IMR-90 (cell line): ENCODE measurements at places on chromosomes 2 and 18. TPM values are rescaled to one million over a fixed set of nuclear protein-coding genes. Genes with fewer than 3 reads are reported as not detected.

- peak; percentile 93 for DNase-seq
- H3K4me1 ChIP-seq: peaks cover 9% of the 10 kb centered on the region
- H3K4me3 ChIP-seq: no peak overlapping the region
- peak overlapping the region; percentile 37; the same call in 1 of the 2 replicates for H3K27ac ChIP-seq
- H3K27me3 ChIP-seq: no peaks in the 10 kb centered on the region
Observed at GRCh38 chr2:188788621-188789020, 185.6 kb upstream of the COL3A1 start.

Gene STON1
- total RNA-seq: 5.7 and 6.9 TPM in 2 replicates

GRCh38 chr18:77600674-77601073 is 351.0 kb downstream of the GALR1 start:
- no peak overlapping the region for H3K27ac ChIP-seq
- no peak for DNase-seq
- H3K27me3 ChIP-seq: no peaks in the 10 kb centered on the region
- H3K4me1 ChIP-seq: no peaks in the 10 kb centered on the region
- no peaks in the 10 kb centered on the region for H3K36me3 ChIP-seq

Gene CENPA
- 7.7 and 10.0 TPM in 2 replicates for total RNA-seq

- no peak overlapping the region for H3K27ac ChIP-seq
- no peaks in the 10 kb centered on the region for H3K27me3 ChIP-seq
- peak; percentile 58 for DNase-seq
- no peaks in the 10 kb centered on the region for H3K36me3 ChIP-seq
- no peak overlapping the region for H3K4me3 ChIP-seq
Observed at GRCh38 chr2:175030380-175031271, 25.4 kb upstream of the CHN1 start.

DNA sequence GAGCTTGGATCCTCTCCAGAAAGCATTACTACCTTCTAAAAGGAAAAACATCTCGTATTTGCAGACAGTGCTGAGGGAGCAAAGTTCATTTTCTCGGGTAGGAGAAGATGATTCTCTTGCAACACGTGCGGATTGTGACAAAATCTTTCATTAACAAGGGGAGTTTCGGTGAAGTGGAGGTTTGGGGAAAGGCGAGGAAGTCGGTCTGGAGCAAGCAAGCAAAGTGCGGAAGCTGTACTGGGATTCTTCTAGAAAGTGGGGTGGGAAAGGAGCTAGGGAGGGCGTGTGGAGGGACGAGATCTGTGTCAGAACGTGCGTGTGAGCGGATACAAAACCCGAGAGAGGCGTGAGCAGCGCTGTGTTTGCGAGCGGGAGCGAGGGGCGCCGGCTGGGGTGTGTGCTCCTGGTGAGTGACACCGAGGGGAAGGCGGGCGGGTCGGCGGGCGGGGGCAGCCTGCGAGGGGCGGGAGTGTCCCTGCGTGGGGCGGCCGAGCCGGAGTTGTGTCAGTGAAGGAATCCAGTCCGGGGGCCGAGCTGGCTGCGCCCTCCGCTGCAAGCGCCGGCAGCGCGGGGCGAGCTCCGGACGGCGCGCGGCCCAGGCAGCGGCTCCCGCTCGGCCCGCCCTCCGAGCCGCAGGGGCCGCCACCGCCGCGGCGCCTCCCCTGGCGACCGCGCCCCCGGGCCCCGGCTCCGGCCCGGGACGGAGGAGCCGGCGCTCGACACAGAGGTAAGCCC is at the start of gene SPATS2L:
TSS of gene SPATS2L (plus strand) at position 498 of the 735 bp plus-strand sequence. CDS start 82,552 bp downstream, outside the sequence.
- peak within 1 kb of the TSS; percentile 53 for H3K4me3 ChIP-seq
- no peaks in the 10 kb centered on the region for H3K36me3 ChIP-seq
- peak; percentile 86 for DNase-seq
- H3K4me1 ChIP-seq: peaks cover 16% of the 10 kb centered on the region; the same call in 1 of the 2 replicates

- no peak overlapping the region for H3K27ac ChIP-seq
- no peak overlapping the region for H3K4me3 ChIP-seq
- H3K27me3 ChIP-seq: no peaks in the 10 kb centered on the region; the same call in 1 of the 2 replicates
- no peak for DNase-seq
Observed at GRCh38 chr2:170505631-170506275, 209.4 kb upstream of the SP5 start.

DNA sequence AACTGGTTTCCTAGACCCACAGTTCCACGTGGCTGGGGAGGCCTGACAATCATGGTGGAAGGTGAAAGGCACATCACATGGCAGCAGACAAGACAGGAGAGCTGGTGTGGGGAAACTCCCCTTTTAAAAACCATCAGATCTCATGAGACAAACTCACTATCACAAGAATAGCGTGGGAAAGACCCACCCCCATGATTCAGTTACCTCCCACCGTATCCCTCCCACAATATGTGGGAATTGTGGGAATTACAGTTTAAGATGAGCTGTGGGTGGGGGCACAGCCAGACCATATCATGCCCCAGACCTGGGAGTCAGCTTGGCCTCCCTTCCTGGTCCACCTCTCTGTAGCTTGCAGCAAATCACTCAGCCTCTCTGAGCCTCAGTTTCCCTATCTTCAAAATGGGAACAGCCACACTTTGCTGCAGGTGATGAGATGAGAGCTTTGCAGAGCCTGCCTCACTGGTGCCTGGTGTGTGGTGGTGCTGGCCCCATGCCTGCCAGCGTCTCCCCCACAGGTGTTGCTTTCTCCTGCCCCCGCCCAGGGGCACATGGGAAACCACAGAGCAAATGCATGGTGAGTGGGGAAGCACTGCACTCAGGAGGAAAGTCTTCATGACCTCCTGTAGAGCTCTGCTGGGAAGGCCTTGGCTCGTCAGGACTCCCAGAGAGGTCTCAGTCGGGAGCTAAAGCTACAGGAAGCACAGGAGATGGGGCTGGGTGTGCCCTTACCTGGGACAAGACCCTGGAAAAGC is 31.1 kb downstream of the GREB1 start:
- no peak for DNase-seq
- H3K36me3 ChIP-seq: no peaks in the 10 kb centered on the region
- peaks cover 18% of the 10 kb centered on the region for H3K27me3 ChIP-seq
- no peak overlapping the region for H3K4me3 ChIP-seq

DNA sequence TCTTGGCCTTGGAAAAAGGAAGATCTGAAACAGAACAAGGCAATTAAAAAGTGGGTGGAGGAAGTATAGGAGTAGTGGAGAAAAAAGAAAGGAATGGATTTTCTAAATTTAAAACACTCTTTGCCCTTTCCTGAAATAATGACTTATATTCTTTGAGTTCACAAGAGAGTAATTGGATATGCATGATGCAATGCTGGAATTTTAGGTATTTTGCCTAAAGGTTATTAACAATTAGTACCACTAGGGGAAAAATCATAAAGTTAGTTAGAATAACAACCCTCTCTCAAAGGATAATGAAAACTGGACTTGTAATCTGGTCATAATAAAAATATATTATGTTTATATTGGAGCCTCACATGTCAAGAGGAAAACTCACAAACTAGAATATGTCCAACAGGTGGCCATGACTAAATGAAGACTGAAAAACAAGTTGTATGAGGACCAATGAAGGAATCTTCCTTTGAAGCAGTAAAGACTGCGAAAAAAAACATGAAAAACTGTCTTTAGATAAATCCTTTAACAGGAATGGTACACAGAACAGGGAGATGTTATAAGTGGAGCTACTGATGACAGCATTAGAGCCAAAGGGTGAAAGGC is 281.8 kb downstream of the NCKAP5 start:
- peak overlapping the region; percentile 97 for H3K27ac ChIP-seq
- peaks cover 22% of the 10 kb centered on the region for H3K4me1 ChIP-seq
- no peak overlapping the region for H3K4me3 ChIP-seq
- H3K27me3 ChIP-seq: no peaks in the 10 kb centered on the region

DNA sequence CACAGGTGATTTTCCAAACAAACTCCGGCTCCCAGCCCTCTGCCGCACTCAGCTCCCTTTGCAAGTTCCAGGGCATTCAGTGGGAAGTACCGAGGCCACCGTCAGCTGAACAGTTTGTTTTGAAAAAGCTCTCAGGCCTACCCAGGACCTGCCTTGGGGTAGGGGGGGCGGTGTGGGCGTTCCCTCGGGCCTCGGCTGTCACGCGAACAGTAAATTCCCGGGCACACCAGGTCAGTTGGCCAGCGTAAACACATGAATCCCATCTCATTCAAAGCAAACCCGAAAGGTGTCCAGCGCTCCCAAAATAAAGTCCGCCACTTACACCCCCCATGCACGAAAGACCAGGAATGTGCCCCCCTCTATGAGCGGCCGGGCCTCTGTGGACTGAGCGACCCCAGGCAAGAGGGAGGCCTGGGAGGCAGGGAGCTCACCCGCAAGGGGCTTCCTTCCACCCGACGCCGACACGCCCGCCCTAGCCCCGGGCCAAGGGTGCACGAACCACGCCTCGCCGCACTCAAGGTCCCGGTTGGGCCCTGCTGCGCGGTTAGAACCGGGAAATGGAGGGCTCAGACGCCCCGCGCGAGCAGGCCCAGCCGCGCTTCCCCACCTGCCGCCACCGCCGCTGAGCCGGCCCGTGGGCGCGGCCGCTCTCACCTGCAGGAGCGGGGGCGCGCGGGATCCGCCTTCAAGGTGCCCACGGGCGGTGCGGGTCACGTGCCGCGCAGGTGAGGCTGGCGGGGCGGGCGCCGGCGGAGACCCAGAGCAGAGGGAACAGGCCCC is at the start of gene WDSUB1:
TSS of gene WDSUB1 (minus strand) at position 775 of the 780 bp plus-strand sequence. CDS start 3,634 bp downstream, outside the sequence.
- peak; percentile 71 for DNase-seq
- peaks cover 4% of the 10 kb centered on the region; the same call in 1 of the 2 replicates for H3K36me3 ChIP-seq
- H3K27ac ChIP-seq: peak within 1 kb of the TSS; percentile 92
- peak within 1 kb of the TSS; percentile 59 for H3K4me3 ChIP-seq
- H3K4me1 ChIP-seq: peaks cover 5% of the 10 kb centered on the region

Gene CHRNG
- total RNA-seq: not detected in 2 replicates

- no peak for DNase-seq
- peaks cover 2% of the 10 kb centered on the region for H3K4me1 ChIP-seq
- no peaks in the 10 kb centered on the region for H3K36me3 ChIP-seq
- no peak overlapping the region for H3K27ac ChIP-seq
Observed at GRCh38 chr18:41873730-41874129, 81.3 kb upstream of the PIK3C3 start.

GRCh38 chr2:105789745-105790460 is 45.2 kb downstream of the NCK2 start:
- peaks cover 17% of the 10 kb centered on the region for H3K4me1 ChIP-seq
- peak; percentile 74 for DNase-seq
- H3K27me3 ChIP-seq: no peaks in the 10 kb centered on the region
- no peak overlapping the region for H3K4me3 ChIP-seq
- H3K36me3 ChIP-seq: no peaks in the 10 kb centered on the region

DNA sequence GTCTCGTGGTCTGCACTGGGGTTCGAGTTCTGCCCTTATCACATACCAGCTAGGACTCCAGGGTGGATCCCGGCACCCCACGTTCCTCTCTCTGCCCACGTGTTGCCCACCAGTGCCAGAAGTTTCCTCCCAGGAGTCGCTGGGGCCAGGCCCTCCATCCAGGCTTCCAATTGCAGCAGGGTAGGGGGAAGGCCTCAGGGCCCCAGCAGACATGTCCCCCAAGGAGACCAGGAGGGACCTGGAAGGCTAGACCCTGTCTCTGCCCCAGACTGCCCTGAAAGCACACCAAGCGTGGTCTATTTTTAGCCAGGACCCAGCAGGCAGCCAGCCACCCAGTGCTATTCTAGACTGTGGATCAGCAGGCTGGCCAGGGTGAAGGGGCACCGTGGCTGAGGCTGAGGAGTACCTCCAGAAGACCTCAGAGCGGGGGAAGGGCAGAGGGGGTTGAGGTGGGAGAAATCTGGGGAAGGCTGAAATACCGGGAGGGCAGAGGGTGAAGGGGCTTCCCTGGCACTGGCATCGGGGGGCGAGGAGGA is 18.8 kb upstream of the TNS1 start:
- H3K27me3 ChIP-seq: peaks cover 19% of the 10 kb centered on the region
- no peak overlapping the region for H3K4me3 ChIP-seq

GRCh38 chr18:6484659-6485058 is 69.9 kb upstream of the L3MBTL4 start:
- DNase-seq: no peak
- peaks cover 2% of the 10 kb centered on the region; the same call in 1 of the 2 replicates for H3K27me3 ChIP-seq
- H3K4me3 ChIP-seq: no peak overlapping the region
- no peaks in the 10 kb centered on the region for H3K4me1 ChIP-seq
- no peak overlapping the region for H3K27ac ChIP-seq
- no peaks in the 10 kb centered on the region for H3K36me3 ChIP-seq

- H3K27ac ChIP-seq: no peak overlapping the region
- no peak for DNase-seq
- H3K4me3 ChIP-seq: no peak overlapping the region
- no peaks in the 10 kb centered on the region for H3K27me3 ChIP-seq
Observed at GRCh38 chr2:72716601-72717000, 109.2 kb downstream of the EXOC6B start.

GRCh38 chr2:207619764-207620203 is 5.4 kb downstream of the METTL21A start:
- DNase-seq: no peak
- H3K27ac ChIP-seq: no peak overlapping the region
- H3K4me3 ChIP-seq: no peak overlapping the region
- H3K4me1 ChIP-seq: peaks cover 12% of the 10 kb centered on the region
- no peaks in the 10 kb centered on the region for H3K27me3 ChIP-seq
- H3K36me3 ChIP-seq: peaks cover 14% of the 10 kb centered on the region

Gene SLC38A11
- under 0.01 and 0.18 TPM in 2 replicates for total RNA-seq

GRCh38 chr2:106108351-106108750 is 85.8 kb downstream of the UXS1 start:
- no peak overlapping the region for H3K4me3 ChIP-seq
- peaks cover 17% of the 10 kb centered on the region for H3K36me3 ChIP-seq
- no peaks in the 10 kb centered on the region for H3K27me3 ChIP-seq
- H3K27ac ChIP-seq: no peak overlapping the region
- peak; percentile 49 for DNase-seq

- no peak overlapping the region for H3K4me3 ChIP-seq
- no peak for DNase-seq
- H3K27me3 ChIP-seq: no peaks in the 10 kb centered on the region
- H3K4me1 ChIP-seq: no peaks in the 10 kb centered on the region
Observed at GRCh38 chr2:230178546-230179485, 41.0 kb downstream of the SP110 start.

Gene GCG
- total RNA-seq: not detected in 2 replicates

DNA sequence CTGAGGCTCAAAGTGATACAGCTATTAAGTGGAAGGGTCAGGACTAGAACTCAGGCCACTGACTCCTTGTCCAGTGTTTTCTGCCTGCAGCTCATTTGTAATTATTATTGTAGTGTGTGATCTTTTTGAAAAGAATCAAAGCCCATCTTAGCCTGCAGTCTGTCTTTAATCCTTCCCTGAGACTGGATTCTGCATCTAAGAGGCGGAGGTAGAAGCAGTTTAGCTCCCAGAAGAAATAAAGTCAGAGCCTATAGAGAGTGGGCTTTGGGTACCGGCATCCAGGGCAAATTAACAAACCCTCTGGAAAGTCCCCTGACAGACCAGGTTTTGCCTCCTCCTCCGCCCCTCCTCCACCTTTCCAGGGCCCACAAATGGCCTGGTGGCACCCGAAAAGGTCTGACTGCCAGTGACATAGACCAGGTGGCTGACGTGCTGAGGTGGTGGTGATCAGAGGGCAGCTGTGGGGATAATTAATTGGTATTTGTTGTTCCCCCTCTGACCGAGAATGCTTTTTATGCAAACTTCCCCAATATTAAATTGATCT is 2.2 kb upstream of the RAX start:
- H3K27ac ChIP-seq: no peak overlapping the region
- peaks cover 91% of the 10 kb centered on the region for H3K27me3 ChIP-seq
- no peaks in the 10 kb centered on the region for H3K36me3 ChIP-seq

Gene GLS
- 130 and 279 TPM in 2 replicates for total RNA-seq

GRCh38 chr18:62335494-62335893 is 10.4 kb downstream of the TNFRSF11A start:
- DNase-seq: no peak
- no peak overlapping the region for H3K4me3 ChIP-seq
- no peaks in the 10 kb centered on the region for H3K36me3 ChIP-seq
- H3K27ac ChIP-seq: no peak overlapping the region
- H3K4me1 ChIP-seq: peaks cover 4% of the 10 kb centered on the region
- H3K27me3 ChIP-seq: peaks cover 32% of the 10 kb centered on the region
